ENCODE measurements at places on chromosomes 16 and 17.
A peak's percentile ranks its signal among the peaks of the same experiment; 100 is the strongest.

DNA sequence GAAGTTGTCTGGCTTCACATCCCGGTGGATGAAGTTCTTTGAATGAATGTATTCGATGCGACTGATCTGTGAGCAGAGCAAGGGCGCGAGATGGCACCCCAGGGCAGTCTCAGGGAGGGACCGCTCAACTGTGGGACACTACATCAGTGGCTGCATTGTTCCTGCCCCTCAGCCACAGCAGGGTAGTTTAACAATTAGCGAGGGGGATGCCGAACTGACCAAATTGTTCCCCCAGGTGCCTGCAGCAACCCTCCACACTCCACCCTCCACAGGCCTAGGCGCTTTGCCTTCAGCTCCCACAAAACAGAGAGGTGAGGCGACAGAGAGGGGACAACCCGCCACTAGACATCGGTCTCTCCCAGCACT is 20.3 kb downstream of the CSNK1D start:
- DNase-seq = no peak

- DNase-seq = no peak
Observed at GRCh38 chr16:76280421-76281215, 3.4 kb downstream of the CNTNAP4 start.

DNA sequence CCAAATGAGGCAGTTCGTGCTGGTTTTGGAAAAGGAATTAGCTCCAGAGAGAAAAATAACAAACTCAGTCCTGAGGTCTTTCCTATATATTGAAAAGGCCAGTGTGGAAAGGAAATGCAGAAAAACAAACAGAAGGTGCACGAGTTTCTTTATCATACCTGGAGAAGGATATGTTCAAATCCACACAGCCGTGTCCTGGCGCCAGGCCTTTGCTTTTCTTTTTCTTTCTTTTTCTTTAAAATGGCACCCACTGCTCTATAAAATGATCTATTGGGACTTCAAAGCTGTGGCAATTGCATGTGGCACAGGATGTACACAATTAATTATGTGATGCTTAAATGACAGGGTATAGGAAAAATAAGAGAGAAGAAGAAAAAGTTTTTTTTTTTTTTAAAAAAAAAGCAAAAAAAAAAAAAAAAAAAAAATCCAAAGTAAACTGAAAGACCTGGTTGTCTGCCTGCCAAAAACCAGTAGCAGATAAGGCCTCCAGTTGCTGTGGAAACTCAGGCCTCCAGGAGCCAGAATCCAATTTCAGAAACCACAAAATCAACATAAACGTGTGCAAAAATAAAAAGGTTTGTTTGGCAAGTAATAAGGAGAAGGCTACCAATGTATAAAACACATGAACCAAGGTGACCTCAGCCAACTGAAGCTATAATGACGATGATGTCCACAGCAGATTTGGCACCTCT is 957.6 kb upstream of the SOX9 start:
- no peak for DNase-seq

GRCh38 chr17:17810084-17810894 is 26.5 kb downstream of the SREBF1 start:
- peak; percentile 64 for DNase-seq

DNA sequence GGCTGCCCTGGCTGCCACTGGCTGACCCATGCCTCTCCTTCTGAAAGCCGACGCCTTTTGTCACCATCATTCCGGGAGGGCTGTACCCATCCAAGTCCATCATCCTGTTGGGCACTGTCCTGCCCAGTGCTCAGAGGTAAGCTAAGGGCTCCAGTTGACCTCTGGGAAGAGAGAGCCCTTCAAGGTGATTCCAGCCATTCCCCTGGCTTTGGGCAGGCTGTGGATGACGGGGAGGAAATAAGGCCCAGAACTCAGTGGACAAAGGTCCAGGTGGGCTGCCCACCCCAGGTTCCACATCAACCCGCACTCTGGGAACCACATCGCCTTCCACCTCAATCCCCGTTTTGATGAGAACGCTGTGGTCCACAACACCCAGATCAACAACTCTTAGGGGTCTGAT is 45.8 kb downstream of the NOS2 start:
- DNase-seq = no peak

DNA sequence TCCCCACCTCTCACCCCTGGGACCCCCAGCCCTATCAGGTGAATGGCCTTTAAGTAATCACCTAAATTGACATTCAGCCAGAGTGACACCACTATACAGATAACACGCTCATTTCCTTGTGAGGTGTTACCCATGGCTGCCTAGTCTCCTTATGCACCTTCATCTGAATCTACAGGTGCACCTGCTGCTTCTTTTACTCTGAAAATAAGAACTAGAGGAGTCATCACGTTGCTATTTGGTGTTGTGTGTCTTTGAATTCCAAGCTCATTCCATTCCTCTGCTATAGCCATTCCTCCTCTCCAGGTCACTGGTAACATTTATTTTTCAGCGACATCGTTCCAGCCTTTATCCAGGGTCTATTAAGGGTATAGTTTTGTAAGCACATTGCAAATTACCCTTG is 9.8 kb downstream of the LGALS9 start:
- no peak for DNase-seq

DNA sequence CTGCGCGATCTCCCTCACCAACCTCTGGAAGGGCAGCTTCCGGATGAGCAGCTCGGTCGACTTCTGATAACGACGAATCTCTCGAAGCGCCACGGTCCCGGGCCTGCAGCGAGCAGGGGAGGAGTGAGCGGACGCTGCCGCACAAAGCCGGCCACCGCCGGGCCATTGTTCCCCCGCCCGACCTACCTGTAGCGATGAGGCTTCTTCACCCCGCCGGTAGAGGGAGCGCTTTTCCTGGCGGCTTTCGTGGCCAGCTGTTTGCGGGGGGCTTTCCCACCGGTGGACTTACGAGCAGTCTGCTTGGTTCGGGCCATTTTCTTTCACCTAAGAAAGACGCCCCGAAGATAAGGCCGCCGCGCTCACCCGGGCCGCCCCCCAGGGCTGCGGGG is 5.8 kb upstream of the UNK start:
- DNase-seq = no peak

DNA sequence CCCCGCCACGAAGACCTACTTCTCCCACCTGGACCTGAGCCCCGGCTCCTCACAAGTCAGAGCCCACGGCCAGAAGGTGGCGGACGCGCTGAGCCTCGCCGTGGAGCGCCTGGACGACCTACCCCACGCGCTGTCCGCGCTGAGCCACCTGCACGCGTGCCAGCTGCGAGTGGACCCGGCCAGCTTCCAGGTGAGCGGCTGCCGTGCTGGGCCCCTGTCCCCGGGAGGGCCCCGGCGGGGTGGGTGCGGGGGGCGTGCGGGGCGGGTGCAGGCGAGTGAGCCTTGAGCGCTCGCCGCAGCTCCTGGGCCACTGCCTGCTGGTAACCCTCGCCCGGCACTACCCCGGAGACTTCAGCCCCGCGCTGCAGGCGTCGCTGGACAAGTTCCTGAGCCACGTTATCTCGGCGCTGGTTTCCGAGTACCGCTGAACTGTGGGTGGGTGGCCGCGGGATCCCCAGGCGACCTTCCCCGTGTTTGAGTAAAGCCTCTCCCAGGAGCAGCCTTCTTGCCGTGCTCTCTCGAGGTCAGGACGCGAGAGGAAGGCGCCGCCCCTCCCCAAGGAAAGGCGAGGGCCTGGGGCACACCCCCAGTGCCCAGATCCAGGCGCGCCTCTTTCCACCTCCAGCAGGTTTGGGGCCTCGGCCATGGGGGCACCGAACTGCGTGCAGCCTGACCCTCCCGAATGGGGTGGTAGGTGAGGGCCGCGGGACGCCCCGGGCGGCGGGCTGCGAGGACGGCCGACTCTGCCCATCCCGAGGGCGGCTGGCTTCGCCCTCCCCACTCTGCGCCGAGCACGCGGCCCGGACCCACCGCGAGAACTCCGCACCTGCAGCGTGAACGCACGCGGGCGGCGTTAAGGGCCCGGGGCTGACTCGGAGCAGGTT is 664 bp downstream of the HBQ1 start:
- DNase-seq = peak; percentile 53

DNA sequence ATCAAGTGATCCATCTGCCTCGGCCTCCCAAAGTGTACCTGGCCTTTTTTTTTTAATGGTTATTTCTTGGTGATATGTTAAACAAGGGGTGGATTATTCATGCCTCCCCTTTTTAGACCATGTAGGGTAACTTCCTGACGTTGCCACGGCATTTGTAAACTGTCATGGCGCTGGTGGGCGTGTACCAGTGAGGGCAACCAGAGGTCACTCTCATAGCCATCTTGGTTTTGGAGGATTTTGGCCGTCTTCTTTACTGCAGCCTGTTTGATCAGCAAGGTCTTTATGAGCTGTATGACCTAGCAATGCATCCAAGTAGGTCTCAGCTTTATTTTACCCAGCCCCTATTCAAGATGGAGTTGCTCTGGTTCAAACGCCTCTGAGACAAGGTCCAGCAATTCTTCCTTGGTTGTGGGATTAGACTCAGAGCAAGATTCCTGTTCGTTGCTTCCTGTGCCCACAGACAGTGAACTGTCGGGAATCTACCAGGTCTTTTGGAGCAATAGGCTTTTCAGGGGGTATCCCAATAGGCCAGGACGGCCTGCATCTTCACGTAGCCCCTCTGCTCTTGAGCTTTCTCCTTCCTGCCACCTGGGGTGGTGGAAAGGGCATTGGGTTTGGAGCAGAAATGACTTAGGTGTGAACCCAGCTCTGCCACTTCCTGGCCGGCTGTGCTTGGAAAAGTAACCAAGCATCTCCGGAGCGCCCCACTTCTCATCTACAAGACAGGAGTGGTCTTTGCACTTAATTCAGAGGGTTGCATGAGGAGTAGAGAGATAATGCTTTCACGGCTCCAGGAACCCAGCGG is 52.9 kb upstream of the SEC14L1 start:
- DNase-seq = no peak

DNA sequence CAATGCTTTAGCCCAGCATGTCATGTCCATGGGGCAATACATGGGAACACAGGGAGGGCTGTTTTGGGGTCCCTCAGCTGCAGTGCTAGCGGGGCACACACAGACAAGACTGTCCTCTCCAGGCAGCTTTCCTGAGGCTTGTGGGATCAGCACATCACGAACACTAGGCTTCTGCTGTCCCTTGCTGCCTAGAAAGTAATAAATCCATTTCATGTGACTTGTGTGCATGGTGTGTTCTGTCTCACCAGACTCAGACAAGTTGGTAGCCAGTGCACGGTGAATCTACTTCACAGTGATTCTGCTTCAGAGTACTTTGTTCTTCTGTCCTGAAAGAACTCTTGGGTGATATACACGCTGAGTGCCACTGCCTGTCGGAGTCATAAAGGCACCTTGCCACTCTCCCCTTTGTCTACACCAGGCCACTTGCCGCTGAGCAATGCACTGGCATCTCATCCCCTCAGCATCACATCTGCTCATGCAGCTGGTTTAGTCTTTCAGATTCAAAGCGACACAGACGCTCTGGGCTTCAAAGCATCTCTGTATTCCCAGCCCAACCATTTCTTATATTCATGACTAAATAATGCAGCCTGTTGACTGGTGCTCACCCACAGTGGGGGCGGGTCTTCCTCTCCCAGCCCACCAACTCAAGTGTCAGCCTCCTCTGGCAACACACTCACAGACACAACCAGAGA is 95.2 kb upstream of the COX10 start:
- DNase-seq = no peak

- peak; percentile 55 for DNase-seq
Observed at GRCh38 chr16:71645450-71645849, 19.5 kb downstream of the MARVELD3 start.

GRCh38 chr16:87918338-87918737 is 18.0 kb downstream of the CA5A start:
- peak; percentile 69 for DNase-seq

DNA sequence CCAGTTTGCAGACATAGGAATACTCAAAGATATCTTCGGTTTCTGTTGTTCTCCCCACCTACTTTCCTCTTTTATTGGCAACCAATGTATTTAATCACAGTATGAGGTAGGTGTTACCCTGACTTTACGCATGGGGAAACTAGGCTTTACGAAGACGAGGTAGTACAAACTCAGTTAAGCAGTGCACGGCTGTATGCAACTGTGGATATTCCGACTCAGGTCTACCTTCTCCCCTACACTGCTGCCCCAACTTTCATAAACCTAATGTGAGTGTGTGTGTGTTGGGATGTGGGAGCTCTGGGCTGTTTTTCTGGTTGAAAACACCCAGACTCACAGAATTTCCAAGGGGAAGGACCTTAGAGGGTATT is 1.2 kb upstream of the GPT2 start:
- no peak for DNase-seq

GRCh38 chr16:27425961-27426360 is 24.0 kb downstream of the IL21R start:
- DNase-seq = no peak

GRCh38 chr16:28126684-28127620 is 63.4 kb upstream of the GSG1L start:
- DNase-seq = no peak

- DNase-seq = no peak
Observed at GRCh38 chr17:22273308-22273707, 581.0 kb downstream of the KCNJ18 start.

GRCh38 chr16:86324320-86324719 is 186.0 kb upstream of the FOXF1 start:
- DNase-seq = no peak

GRCh38 chr17:56723421-56723820 is 110.3 kb downstream of the C17orf67 start:
- no peak for DNase-seq

GRCh38 chr17:8137645-8138373 is 13.9 kb upstream of the HES7 start:
- no peak for DNase-seq

GRCh38 chr17:58384897-58385296 is 32.4 kb downstream of the RNF43 start:
- DNase-seq = no peak

- DNase-seq = peak; percentile 66
Observed at GRCh38 chr17:59914274-59914854, 21.4 kb downstream of the RPS6KB1 start.

GRCh38 chr17:55295411-55296170 is 30.8 kb downstream of the HLF start:
- DNase-seq = peak; percentile 55

DNA sequence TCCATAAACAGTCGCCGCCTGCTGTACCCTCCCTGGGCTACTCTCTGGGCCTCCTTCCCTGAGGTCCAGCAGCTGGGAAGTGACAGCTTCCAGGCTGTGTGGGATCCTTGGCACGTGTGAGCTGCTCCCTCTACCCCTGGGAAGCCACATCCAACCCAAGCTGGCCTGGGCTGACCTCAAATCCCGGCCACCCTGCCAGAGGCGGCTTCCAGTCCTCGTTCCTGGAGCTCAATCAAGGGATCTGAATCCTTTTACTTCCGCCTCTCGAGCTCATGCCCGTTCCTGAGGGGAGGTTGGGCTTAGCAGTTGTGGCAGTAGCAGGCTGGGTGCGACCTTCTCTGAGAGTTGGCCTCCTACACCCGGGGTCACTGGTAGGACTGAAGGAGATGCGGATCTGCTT is 82.5 kb downstream of the NETO2 start:
- DNase-seq = no peak

GRCh38 chr17:40903129-40903847 is 18.2 kb upstream of the KRT20 start:
- peak; percentile 80 for DNase-seq

DNA sequence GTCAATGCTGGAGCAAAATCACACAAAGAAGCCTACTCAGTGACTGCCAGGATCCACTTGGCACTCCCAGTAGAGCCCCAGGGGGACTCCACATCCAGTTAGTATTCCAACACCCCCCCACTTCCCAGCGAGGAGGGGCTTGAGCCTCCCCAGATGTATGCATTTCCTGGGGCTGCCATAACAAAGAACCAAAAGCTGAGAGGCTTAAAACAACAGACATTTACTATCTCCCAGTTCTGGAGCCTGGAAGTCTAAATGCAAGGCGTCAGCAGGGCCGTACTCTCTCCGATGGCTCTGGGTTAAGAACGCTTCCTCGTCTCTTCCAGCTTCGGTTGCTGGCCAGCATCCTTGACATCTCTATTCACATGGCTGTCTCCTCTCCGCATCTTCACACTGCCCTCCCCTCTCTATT is 23.0 kb upstream of the GNA13 start:
- no peak for DNase-seq

- no peak for DNase-seq
Observed at GRCh38 chr17:39867084-39867879, 720 bp upstream of the ZPBP2 start.
